Epithelial cell of alveolus of lung (primary cell): ENCODE measurements at places on chromosomes 5 and 9. TPM values are rescaled to one million over a fixed set of nuclear protein-coding genes. Genes with fewer than 3 reads are reported as not detected.

Gene ADGRV1
- total RNA-seq, result 0.13 and 0.32 TPM in 2 replicates

Gene PCSK5
- total RNA-seq, result 5.6 and 6.7 TPM in 2 replicates

Gene CMYA5
- 0.26 and 2.9 TPM in 2 replicates for total RNA-seq

Gene FAM151B
- total RNA-seq, result 0.40 and 1.2 TPM in 2 replicates

Gene OSMR
- 43.8 and 124 TPM in 2 replicates for total RNA-seq

Gene FGFR4
- total RNA-seq, result 7.2 and 198 TPM in 2 replicates

Gene FOXD4
- 0.24 and 0.65 TPM in 2 replicates for total RNA-seq
